ENCODE measurements at places on chromosomes 7 and 10.

DNA sequence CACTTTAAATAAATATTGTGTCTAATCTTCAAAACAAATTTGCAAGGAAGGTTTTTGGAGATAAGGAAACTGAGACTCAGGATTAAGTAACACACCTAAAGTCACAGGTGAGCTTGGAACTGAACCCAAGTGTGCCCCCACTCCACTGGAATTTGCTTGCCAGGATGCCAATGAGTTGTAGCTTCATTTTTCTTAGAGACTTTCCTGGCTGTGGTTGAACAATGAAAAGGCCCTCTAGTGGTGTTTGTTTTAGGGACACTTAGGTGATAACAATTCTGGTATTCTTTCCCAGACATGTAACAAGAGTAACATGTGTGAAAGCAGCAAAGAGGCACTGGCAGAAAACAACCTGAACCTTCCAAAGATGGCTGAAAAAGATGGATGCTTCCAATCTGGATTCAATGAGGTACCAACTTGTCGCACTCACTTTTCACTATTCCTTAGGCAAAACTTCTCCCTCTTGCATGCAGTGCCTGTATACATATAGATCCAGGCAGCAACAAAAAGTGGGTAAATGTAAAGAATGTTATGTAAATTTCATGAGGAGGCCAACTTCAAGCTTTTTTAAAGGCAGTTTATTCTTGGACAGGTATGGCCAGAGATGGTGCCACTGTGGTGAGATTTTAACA lies 1.5 kb downstream of the IL6 start:
- no peak for DNase-seq

GRCh38 chr10:92124616-92125143 lies 166.2 kb downstream of the CPEB3 start:
- DNase-seq = no peak

GRCh38 chr7:151038951-151039849 lies 9.1 kb upstream of the ASIC3 start:
- DNase-seq = no peak

GRCh38 chr10:32142646-32143045 lies 86.4 kb upstream of the KIF5B start:
- no peak for DNase-seq

GRCh38 chr10:30439931-30440330 lies 5.9 kb downstream of the MAP3K8 start:
- DNase-seq = no peak

DNA sequence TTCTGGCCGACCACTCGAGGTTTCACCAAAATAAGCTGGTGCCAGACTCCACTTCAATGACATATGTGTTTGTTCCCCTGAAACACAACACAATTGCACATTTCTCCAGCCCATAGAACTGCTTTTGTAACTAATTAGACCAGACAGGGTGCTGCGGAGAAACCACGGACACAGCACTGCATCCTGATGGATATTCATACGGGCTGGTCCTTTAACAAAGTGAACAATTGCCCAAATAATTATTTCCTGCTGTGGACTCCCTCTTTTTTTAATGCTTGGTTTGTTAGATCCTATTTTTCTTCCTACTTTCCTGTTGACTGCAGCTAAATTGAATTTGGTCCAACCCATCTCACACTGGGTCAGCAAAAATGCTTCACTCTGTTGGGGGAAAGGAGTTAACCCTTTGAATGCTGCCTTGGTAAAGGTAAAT lies 198.6 kb upstream of the BMPER start:
- DNase-seq = no peak

DNA sequence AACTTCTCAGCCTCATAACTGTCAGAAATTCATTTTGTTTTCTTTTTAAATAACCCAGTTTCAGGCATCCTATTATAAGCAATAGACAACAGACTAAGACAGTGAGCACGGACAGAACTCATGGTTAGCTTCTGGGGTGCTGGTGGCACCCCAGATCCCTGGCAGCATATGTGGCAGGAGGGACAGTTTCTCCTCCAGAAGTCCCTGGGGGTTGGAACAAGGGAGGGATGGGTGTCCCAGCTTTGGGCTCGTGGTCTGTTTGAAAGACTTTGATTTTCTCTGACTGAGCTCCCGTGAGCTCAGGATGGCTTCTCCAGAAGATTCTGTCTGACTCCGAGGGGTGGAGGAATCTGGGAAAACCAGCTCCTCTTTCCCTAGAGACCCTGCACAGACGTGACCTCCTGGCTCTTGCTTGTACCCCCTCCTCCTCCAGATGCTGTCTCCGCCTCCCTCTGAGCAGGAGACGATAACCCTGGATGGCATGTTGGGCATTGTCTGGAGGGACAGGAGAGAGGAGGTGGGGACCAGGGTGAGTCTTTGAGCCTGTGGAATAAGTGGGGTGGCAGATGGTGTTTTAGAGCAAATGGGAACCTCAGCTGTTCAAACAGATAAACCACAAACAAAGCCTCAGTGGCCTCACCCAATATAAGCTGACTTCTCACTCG lies 421.1 kb downstream of the GLRX3 start:
- DNase-seq = no peak

GRCh38 chr7:117950601-117951260 lies 77.5 kb upstream of the CTTNBP2 start:
- DNase-seq = no peak

DNA sequence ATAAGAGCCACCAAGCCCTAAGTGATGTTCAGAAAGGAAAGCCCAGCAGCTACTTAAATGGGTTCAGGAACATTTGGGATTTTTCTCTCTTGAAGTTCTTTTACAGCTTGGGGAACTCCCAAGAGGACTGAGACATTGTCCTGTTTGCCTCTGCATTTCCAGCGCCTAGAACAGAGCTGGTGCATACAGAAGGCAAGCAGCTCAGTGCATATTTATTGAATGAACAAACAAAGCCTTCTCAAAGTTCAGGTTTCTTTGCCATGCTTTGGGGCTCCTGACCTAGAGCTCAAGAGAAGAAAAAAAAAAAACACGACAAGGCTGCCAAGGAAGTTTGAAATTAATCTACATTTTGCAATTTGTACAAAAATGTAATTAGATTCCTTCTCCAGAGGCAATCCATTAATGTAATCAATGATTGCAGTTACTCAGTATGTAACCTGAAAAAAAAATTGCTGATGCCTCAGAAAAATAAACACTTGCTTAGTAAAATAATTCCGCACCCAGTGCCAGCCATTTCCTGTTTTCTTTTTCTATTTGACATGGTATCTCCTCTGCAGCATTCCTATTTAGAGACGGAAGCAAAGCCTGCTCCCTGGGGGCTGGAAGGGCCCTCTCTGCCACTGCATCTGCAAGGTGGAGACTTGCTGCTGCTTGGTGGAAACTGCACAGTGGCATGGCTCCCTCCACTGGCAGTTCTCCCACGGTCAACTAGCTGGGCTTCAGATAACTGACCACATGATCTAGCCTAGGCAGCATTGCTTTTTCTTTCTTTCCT lies 157.3 kb downstream of the TMEM178B start:
- DNase-seq = no peak

DNA sequence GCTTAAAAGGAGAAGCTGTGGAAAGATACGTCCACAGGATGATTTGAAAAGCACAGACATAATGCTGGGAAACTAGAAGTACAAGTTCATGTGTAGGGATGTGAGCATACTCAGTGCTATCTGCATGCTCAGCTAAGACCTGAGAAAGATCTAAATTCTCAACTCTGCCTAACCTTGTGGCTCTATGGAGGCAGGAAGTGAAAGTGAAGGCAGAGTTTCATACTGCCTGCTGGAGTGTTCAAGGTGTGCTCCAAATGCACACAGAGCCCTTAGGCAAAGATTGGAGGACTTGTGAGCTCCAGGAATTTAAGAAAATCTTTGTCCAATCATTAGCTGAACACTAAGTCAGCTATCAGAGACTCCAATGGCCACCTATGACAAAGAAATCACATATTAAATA lies 190.9 kb downstream of the RNLS start:
- no peak for DNase-seq

DNA sequence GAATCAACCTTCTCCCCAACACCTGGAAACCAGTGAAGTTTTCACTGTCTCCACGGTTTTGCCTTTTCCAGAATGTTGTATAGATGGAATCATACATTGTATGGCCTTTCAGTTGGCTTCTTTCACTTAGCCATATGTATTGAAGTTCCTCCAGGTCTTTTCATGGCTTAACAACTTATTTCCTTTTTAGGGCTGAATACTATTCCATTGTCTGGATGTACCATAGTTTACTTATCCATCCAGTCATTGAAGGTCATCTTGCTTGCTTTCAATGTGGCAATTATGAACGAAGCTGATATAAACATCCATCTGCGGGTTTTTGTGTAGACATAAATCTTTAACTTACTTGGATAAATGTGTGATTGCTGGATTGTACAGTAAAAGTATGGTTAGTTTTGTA lies 69.2 kb upstream of the ZRANB1 start:
- no peak for DNase-seq

GRCh38 chr7:127717502-127718339 lies 65.7 kb downstream of the SND1 start:
- DNase-seq = no peak

GRCh38 chr10:77333610-77334340 lies 303.8 kb downstream of the KCNMA1 start:
- DNase-seq = no peak

- DNase-seq = no peak
Measured at GRCh38 chr10:31833753-31834152, 94.9 kb downstream of the ARHGAP12 start.

DNA sequence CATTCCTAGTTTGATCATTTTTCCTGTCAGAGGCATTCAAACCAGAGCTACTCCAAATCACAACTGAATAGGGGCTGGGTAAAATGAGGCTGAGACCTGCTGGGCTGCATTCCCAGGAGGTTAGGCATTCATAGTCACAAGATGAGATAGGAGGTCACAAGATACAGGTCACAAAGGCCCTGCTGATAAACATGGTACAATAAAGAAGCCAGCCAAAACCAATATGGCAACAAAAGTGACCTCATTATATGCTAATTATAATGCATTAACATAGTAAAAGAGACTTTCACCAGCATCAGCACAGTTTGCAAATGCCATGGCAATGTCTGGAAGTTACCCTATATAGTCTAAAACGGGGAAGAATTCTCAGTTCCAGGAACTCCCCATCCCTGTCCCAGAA lies 37.3 kb downstream of the TWIST1 start:
- DNase-seq = no peak

GRCh38 chr7:17369691-17370426 lies 71.4 kb downstream of the AHR start:
- no peak for DNase-seq

All from stimulated activated CD8-positive, alpha-beta memory T cell treated with anti-CD3 and anti-CD28 coated beads, Interleukin-2, amount 100 ng/mL, for 1 hour (primary cell).